ENCODE measurements at places on chromosomes 3 and 15. TPM values are rescaled to one million over a fixed set of nuclear protein-coding genes. Genes with fewer than 3 reads are reported as not detected.

GRCh38 chr15:75346796-75347221 is at the start of gene NEIL1:
Gene NEIL1 (plus strand): TSS chr15:75347039. CDS start chr15:75348906, 1,867 bp downstream.
- DNase-seq = no peak
- H3K36me3 ChIP-seq = no peaks in the 10 kb centered on the region
- H3K27ac ChIP-seq = peak within 1 kb of the TSS; percentile 75
- H3K27me3 ChIP-seq = peaks cover 18% of the 10 kb centered on the region
- H3K4me3 ChIP-seq = peak within 1 kb of the TSS; percentile 85
- no peaks in the 10 kb centered on the region for H3K4me1 ChIP-seq

Gene UBA7
- total RNA-seq = 4.6 TPM

Gene CYP1A1
- total RNA-seq = 410 TPM

DNA sequence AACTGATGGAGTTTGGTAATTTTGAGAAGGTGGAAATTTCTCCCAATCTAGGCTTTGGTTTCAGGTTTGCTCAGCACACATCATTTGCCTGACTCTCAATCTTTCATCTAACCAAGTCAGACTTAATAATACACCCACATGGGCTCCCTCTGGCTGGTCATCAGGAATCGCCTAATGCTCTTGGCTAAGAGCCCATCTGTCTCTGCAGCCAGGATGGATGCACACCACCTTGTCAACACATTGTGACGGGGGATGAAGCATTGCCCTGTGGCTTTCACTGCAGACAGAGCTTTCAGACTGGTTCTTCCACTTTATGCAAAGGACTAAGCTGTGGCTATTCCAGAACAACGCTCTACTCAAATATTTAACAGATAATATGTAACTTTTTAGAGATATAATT is 3.0 kb upstream of the HDGFL3 start:
- no peak overlapping the region for H3K27ac ChIP-seq
- peaks cover 7% of the 10 kb centered on the region for H3K4me1 ChIP-seq
- no peak overlapping the region for H3K4me3 ChIP-seq
- no peak for DNase-seq

DNA sequence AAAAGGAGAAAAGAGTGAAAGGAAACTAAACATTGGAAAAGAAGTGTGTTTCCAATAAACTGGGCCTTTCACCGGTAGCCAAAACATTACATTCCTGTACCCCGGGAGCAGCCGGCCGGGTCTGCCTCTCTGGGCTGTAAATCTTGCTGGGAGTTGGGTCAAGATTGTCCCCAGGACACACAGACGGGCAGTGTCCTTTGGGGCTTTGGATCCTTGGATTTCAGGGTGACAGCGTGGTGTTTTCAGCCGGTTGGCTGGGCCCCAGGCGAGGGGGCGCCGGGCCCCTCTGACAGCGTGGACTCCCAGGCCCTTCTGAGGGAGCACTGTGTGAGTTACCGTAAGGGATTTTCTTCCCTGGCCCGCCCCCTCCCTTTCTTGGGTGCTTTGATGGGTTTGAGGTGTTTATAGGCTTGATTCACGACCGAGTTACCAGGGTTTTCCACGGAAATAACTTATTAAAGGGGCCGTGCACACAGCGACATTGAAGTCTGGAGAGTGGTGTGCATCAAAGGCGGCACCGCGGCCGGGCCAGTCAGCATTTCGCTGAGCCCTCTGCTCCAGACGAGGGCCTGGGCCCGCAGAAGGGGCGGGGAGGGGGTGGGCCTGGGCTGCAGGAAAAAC is 27.4 kb downstream of the SMAD6 start:
- no peak for DNase-seq
- H3K27ac ChIP-seq = peak overlapping the region; percentile 16
- H3K4me1 ChIP-seq = peaks cover 50% of the 10 kb centered on the region
- H3K4me3 ChIP-seq = peak overlapping the region; percentile 57
- H3K27me3 ChIP-seq = no peaks in the 10 kb centered on the region
- H3K36me3 ChIP-seq = peaks cover 25% of the 10 kb centered on the region

- H3K36me3 ChIP-seq = no peaks in the 10 kb centered on the region
- H3K27me3 ChIP-seq = peaks cover 43% of the 10 kb centered on the region
- H3K4me3 ChIP-seq = no peak overlapping the region
- no peak for DNase-seq
Measured at GRCh38 chr3:59401924-59402323, 352.1 kb upstream of the CFAP20DC start.

Gene DUOXA2
- 0.17 TPM for total RNA-seq

Gene ABTB1
- total RNA-seq = 11.6 TPM

Gene DUOX2
- 3.1 TPM for total RNA-seq

DNA sequence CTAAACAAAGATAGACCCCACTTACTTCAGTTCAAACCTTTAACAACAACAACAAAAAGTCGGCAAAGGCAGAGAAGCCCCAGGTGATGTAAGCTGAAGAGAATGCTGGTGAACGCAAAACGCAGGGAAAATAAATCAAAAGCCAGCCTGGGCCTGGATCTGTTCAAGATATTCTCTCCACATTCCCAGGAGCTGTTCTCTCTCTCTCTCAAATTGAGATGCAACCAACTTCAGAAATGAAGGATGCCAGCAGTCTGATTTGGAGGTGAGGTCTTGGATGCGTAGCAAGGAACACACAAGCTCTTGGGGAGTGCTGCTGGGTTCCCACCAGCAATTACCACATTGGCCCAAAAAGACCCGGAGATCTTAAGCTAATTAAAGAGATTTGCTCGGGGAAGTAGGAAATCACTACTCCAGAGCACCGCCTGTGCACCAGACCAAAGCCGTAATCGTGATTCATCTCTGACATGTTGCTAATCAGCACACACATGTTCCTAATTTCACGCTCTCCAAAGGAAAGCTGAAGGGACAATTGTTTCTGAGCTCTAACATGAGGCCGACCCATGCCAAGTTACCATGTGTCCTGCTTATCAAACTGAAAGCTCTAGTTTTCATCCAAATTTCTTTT is 37.1 kb downstream of the IL17RD start:
- no peak for DNase-seq
- H3K27ac ChIP-seq = peak overlapping the region; percentile 62
- peak overlapping the region; percentile 57 for H3K4me3 ChIP-seq
- H3K36me3 ChIP-seq = peaks cover 12% of the 10 kb centered on the region
- H3K27me3 ChIP-seq = no peaks in the 10 kb centered on the region
- peaks cover 60% of the 10 kb centered on the region for H3K4me1 ChIP-seq

DNA sequence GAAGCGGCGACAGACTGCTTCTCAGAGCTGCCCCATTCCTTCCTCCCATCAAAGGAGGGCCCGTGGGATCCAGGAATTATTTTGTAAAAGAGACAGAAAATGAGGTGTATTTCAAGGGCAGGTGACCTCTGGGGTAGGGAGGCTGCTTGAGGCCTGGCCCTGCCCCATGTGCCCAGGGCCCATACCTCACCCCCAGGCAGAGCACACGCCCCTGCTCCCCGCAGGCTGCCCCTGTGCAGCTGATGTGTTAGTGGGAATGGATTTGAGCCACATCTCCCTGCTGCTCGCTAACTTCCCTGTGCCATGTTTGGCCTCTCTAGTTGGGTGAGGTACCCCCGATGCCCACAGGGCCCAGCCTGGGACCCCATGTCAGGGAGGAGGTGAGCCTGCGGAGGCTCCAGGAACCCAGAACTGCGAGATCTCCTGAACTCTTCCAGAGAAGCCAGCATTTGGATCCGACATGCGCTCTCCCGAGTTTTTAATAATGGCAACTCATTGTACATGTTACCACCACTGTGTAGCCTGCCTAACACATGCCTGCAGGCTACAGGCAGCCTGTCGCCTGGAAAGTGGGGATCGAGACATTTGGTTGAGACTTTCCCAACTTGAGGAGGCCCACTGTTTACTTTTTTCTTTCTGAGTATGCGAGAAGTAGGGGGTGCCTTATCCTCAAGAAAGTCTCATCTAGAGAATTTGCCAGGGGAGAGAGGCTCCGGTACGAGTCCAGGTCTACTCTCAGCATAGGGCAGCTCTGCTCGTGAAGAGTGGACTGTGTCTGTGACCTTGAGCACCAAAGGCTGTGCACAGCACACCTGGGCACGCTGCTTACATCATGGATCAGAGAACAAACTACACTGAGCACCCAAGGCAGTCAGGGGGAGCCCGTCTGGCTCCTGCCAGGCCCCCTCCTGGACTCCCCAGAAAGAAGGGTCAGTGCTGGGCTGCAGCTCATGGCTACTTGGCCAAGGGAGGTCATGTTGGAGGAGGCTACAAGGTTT is 36.1 kb downstream of the PCSK6 start:
- no peak overlapping the region for H3K4me3 ChIP-seq
- peaks cover 42% of the 10 kb centered on the region for H3K4me1 ChIP-seq

GRCh38 chr3:190863119-190863465 is 598 bp upstream of the GMNC start:
- peak overlapping the region; percentile 90 for H3K4me3 ChIP-seq
- H3K4me1 ChIP-seq = no peaks in the 10 kb centered on the region
- peak overlapping the region; percentile 69 for H3K27ac ChIP-seq

DNA sequence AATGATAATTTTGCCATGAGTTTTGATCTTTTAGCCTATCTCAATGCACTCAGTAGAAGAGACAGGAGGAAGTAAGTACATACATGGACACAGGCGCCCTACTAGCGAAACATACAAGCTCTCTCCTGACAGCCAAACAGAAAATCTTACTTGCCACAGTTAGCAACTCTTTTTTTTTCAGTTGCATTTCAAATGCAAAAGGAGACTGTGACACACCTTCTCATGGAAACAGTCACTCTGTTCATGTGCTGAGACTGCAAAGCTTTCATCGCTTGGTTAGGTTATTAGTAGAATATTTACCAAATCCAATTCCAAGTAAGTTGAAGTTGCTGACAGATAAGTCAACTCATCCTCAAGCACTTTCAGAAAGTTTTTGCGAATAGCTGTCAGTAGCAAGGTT is 223.3 kb downstream of the FOXP1 start:
- H3K27me3 ChIP-seq = no peaks in the 10 kb centered on the region
- H3K27ac ChIP-seq = no peak overlapping the region
- no peak for DNase-seq
- H3K4me1 ChIP-seq = peaks cover 19% of the 10 kb centered on the region

DNA sequence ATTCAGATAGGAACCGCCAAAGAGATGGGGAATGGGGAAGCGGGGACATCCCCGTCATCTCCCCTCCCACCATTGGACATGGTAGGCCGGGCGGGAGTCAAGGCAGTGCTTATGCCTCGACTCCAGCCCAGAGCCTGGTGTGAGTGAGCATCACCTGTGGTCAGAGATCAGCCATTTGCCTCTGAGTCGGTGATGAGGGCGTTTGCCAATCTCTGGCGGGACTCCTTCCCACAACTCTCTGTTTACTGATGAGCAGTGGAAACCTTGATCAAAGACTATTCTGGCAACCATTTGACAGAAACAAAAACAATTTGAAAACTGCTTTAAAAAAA is 63.9 kb upstream of the HES1 start:
- H3K27ac ChIP-seq = no peak overlapping the region
- no peak for DNase-seq
- peaks cover 4% of the 10 kb centered on the region for H3K36me3 ChIP-seq

GRCh38 chr3:165070682-165071081 is 7.6 kb downstream of the SI start:
- DNase-seq = no peak
- no peaks in the 10 kb centered on the region for H3K27me3 ChIP-seq
- no peak overlapping the region for H3K4me3 ChIP-seq
- H3K27ac ChIP-seq = no peak overlapping the region
- no peaks in the 10 kb centered on the region for H3K36me3 ChIP-seq
- H3K4me1 ChIP-seq = no peaks in the 10 kb centered on the region

DNA sequence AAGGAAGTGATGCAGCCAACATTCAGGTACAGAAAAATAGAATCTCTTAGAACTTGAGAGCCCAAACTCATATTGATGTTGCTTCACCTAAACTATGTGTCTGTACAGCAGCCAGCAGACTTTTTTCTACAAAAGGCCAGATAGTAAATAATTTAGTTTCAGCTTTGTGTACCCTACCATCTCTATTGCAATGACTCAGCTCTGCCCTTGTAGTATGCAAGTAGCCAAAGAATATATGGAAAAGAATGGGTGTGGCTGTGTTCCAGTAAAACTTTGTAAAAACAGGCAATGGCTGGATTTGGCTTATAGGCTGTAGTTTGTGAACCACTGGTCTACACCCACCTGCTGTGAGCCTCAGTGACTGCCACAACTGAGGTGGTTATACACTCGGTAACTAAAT is 392.5 kb upstream of the RARB start:
- no peaks in the 10 kb centered on the region for H3K27me3 ChIP-seq
- peaks cover 47% of the 10 kb centered on the region for H3K4me1 ChIP-seq
- no peak overlapping the region for H3K4me3 ChIP-seq

Gene ARNT2
- 22.4 TPM for total RNA-seq

DNA sequence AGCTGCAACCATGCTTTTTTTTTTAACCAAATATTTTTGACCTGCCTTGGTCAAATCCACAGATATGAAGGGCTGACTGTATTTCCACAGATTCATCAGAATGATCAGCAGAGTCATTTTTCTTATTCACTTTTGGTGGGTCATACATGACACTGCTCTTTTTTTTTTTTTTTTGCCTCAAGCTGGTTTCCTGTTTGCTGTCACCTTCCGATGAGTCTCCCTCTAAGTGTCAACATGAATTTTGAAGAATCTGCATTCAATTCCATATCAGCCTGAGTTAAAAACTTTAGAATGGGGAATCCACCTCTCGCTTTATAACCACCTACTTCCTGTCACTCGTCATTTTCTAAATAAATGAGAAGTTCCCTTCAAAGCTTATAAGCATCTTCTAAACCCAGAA is 2.2 kb upstream of the SLC12A8 start:
- H3K27me3 ChIP-seq = peaks cover 15% of the 10 kb centered on the region
- no peak overlapping the region for H3K4me3 ChIP-seq
- H3K36me3 ChIP-seq = no peaks in the 10 kb centered on the region
- no peak overlapping the region for H3K27ac ChIP-seq
- no peak for DNase-seq

DNA sequence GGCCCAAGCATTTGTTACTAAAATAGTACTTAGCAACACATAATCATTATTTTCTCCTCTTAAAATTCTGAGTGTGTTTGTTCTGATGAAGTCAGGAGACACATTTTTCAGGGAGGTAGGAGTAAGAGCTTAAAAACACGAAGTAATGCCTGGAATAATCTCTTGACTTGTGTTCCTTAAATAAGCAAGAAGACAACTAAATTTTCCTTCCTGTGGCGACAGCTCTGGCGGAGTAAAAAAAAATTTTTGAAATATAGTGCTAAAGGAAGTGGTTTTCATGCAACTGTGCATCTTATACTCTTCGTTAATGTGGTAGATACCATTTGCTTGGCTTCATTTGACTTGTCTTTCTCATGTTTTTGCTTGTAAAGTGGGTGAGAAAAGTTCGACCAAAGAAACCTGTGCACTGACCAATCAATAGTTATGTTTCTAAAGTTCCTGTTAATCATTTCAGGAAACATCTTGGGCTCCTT is 11.1 kb upstream of the MBNL1 start:
- no peak for DNase-seq
- peaks cover 24% of the 10 kb centered on the region for H3K4me1 ChIP-seq
- no peaks in the 10 kb centered on the region for H3K36me3 ChIP-seq

Gene NANOGP8
- total RNA-seq = not detected

Gene KIF7
- total RNA-seq = 15.5 TPM

Gene KBTBD8
- total RNA-seq = 4.8 TPM

Gene RETNLB
- 1.1 TPM for total RNA-seq

- H3K27me3 ChIP-seq = no peaks in the 10 kb centered on the region
- H3K4me3 ChIP-seq = no peak overlapping the region
- H3K36me3 ChIP-seq = no peaks in the 10 kb centered on the region
- H3K27ac ChIP-seq = no peak overlapping the region
Measured at GRCh38 chr3:23623844-23624243, 181.9 kb upstream of the UBE2E1 start.

Gene IGSF10
- total RNA-seq = 10.8 TPM
